ENCODE measurements at places on chromosomes 12 and 14.

GRCh38 chr14:23056956-23057756 is at the start of gene CDH24:
TSS of gene CDH24 (minus strand) at chr14:23057520. CDS start at chr14:23055733, 1,787 bp downstream.
- DNase-seq = no peak

- no peak for DNase-seq
These were observed 441.9 kb upstream of the MGAT4C start for GRCh38 chr12:86697916-86698640.

- DNase-seq = no peak
These were observed 293.2 kb upstream of the FAR2 start for GRCh38 chr12:28855761-28856310.

DNA sequence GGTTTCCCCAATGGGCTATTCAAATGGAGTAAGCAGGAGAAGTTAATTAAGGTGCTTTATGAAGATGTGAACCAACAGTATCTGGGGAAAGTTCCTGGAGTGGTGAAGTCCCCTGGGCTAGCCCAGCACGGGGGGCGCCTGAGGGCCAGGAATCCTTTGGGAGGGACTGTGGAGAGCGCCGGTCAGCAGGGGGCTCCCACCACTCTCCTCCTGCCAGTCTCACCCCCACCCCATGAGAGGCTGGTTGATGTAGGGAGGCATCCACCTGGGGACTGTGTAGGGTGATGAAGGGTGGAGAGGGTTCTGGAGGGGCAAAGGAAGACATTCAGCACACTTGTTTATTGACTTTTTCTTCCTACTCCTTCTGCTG is 4.4 kb downstream of the CEBPE start:
- DNase-seq = no peak

DNA sequence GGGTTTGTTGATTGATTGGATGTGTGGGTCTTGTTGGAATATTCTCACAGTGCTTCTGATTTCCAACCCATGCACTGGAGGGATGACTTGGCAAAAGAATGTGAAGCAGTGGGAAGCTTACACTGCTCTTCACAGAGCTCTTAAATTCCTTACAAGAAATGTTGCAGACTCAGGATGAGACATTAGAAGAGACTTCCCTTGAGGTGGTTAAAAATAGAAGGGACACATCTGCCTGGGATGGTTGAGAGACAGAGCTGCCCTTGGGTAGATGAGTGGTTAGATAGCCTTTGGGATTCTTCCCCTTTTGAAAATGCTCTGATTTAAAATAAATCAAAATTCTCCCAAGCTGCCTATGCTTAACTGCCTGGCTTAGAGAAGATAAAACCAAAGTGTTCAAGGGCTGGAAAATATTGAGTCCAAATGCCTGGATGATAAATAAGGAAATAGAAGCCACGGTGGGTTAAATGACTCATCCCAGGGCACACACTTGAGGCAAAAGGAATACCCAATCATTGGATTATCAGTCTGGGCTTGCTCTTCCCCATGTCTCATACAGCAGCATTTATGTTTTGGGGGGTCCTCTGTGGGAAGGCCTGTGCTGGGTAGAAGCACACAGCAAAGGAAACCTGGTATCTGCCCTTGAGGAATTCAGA is 264.3 kb downstream of the AKAP6 start:
- DNase-seq = no peak

DNA sequence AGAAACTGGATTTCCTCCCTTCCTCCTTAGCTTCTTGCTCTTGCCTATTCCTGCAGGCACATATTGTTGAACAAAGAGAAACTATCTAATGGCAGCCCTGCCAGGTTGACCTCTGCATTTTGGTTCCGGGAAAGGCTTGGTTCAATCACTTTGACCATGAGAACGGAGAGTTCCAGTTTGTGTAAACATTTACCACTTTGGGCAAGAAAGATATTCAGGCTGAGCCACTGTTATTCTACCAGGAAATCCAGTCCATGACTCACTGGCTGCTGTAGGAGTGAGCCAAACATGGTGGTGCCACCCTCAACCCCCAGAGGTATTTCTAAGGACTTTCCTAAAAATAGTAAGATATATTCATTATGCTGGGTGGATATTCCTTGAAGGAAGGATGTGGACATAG is 242.2 kb upstream of the OR4E1 start:
- no peak for DNase-seq

DNA sequence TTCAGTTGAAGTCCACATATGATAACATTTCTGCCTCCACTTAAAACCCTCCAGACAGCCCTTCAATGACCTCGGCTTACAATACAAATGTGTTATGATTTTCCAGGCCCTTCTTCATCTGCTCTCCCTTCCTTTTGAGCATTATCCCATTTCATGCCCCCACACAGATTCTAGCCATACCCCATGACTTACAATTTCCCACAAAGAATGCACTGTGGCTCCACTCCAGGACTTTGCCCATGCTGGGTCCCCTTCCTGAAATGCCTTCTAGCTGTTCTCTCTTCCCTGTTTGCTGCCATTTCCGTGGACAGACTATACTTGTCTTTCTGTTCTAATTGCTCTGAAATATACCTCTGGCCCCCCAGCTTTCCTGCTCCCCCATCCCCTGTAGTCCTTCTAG is 963.2 kb downstream of the DIO2 start:
- DNase-seq = no peak

GRCh38 chr14:67759916-67760315 is 56.5 kb downstream of the ZFYVE26 start:
- no peak for DNase-seq

- DNase-seq = no peak
These were observed 68.5 kb downstream of the PKP2 start for GRCh38 chr12:32828120-32828519.

DNA sequence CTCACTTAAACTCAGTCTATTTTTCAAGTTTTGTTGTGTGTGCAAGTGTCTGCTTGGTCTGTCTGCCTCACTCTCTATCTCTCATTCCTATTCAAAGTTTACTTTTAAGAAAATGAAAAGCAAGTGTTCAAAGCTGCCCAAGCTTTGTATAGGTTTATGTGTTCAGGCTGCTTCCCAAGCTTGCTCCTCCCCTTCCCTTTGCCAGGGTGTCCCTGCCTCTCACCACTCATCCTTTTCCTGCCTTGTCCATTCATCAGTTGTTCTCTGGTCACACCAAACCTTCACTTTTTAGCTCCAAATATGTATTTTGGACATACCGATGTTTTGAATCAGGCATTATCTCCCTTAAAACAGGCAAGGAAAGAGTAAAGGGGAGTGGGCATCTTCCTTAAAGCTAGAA is 41.3 kb downstream of the STK38L start:
- no peak for DNase-seq

DNA sequence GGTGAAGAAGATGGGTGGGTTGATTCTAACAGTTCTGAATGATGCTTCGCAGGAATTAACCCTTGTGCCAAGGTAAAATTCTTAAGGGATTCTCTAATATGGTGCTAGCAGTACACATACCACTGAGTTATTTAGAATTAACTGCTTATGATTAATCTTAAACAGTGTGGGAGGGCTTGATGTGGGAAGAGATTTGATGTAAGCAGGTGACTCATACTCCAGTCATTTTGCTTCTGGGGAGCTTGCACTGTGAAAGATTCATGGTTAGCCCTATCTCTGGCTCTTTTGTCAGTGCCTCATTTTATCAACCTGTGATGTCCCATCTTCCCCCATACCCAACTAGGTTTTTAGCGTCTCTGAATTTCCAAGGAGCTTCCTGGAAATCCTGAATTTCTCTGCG is 83.8 kb downstream of the NRXN3 start:
- DNase-seq = no peak

GRCh38 chr12:16730772-16731171 is 124.8 kb upstream of the LMO3 start:
- no peak for DNase-seq

- no peak for DNase-seq
These were observed 90.1 kb downstream of the PTPRR start for GRCh38 chr12:70830221-70831061.

DNA sequence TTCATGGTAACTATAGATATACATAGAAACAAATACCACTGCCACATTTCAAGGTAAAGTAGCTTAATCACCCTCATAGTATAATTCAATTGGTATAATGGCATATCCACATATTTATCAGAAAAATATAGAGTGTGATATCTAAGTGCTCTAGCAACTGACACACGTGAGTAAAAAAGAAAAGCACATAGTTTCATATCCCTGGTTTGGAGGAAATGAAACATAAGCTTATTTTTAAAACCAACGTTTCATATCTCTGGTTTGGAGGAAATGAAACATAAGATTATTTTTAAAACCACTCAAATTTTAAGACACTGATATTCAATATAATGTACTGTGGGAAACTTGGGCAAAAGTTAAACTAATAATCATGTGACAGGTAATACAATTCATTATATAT is 2.1 kb downstream of the OR6C70 start:
- DNase-seq = no peak

- DNase-seq = no peak
These were observed 12.2 kb downstream of the RPS6KA5 start for GRCh38 chr14:91048265-91048664.

DNA sequence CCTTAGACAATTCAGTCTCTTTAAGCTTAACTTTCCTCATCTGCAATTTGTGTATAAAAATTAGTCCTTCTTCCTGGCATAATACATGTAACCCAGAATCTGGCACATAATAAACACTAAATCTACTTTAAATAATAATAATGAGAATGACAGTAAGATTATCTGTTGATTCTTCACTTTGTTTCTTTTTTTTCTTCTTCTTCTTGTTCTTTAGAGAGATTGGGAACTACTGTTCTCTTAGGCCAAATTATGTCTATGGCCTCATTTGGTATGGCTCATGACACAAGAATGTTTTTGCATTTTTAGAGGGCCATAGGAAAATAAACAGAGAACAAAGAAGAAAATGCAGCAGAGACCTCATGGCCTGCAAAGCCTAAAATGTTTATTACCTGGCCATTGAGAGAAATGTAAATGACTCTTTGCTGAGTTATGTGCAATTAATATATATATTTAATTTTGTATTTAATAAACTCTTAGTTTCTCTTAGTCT is 275.8 kb downstream of the SLC6A15 start:
- no peak for DNase-seq

GRCh38 chr12:26268841-26269561 is 73.6 kb downstream of the SSPN start:
- DNase-seq = no peak

- DNase-seq = no peak
These were observed 100.7 kb downstream of the ITPR2 start for GRCh38 chr12:26732005-26732908.

DNA sequence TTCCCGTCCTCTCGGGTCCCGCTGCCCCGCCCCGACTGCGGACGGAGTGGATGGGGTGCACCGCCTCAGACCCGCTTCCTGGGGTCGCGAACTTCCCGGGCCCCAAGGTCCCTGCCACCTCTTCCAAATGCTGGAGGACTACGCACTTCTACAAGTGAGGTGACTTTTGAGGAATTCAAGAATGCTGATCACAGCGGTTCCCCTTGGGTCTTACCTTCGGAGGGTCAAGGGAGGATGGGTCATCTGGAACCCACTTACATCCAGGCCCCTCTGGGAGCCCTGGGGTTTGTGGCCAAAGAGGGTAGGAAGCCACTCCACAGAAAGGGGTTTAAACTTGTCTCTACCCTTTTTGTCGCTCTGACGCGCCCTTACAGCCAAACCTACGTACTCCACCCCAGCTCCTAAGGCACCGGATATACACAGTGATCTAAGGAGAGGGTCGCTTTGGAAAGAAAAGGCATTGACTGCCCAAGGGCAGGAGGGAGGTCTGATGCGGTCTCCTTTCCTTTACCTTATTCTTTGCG is 532 bp upstream of the PRKD1 start:
- no peak for DNase-seq

DNA sequence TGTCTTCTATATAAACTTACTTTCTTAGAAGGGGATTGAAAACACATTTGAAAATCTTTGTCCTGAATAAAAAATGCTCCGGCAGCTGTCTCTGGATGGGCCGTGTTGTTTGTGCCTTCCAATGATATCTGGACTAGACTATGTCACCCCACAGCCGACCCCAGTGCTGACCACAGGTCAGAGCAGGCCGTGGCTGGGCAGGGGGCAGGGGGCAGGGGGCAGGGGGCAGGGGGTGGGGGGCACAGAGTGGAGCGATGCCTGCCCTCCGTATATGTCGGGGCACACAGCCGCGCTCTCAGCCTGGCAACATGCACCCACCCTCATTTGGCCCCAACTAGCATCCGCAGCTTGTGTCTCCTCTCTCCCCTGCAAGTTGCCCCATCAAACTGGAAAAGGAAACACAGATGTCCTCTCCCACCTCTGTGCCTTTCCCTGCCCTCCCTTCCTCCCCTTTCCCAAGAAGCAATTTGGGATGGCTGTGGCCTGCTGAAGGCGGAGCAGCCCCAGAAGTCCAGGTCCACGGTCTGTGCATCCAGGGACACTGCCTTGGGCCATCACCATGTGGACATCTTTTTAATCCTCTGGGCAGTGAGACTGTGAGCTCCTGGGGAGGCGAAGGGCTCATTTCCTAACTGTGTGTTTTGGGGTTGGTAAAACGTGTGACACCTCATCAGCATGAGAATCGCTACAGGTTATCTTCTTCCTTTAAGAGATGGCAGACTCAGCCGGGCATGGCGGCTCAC is 295.7 kb upstream of the RTL1 start:
- DNase-seq = no peak

GRCh38 chr12:131555197-131555846 is 155.6 kb upstream of the SFSWAP start:
- DNase-seq = no peak

DNA sequence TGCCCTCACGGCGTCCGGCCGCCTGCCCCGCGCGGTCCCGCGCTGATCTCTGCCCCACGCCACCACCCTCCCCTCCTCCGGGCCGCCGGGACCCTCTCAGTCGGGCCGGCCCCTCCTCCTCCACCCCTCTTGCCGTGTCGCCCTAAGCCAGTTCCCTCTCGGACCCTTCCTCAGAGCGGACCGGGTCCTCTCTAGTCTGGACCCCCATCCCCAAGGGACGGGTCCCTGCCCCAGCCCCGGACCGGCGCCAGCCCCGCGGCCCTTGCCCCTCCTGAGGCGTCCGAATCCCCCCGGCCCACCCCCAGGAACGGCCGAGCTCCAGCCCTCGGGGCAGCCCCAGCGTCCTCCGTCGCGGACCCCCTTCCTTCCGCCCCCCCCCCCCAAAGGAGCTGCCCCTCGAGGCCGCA is 485 bp downstream of the PPP4R4 start:
- no peak for DNase-seq

GRCh38 chr12:27821259-27821973 is 41.4 kb upstream of the MANSC4 start:
- no peak for DNase-seq

DNA sequence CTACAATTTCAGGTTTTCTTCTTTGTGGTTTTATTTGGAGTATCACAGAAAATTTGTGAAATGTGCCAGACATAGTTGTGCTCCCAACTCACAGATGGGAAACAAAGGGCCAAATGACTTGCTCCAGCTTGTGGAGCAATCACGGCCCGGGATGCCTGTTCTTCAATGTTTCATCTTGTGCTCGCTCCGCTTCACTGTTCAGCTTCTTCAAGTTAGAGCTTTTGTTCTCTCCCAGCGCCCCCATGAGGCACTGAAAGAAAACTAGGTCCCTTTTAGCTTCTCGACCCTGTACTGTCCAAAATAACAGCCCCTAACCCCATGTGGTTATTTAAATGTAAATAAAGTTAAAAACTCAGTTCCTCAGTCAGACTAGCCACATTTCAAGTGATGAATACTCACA is 187.9 kb upstream of the STXBP6 start:
- DNase-seq = no peak

All from cortex of kidney (tissue), 1 donor.